ENCODE measurements at places on chromosomes 7 and 10. TPM values are rescaled to one million over a fixed set of nuclear protein-coding genes. Genes with fewer than 3 reads are reported as not detected.
A peak's percentile ranks its signal among the peaks of the same experiment; 100 is the strongest.

Gene FGFBP3
- 1.5 TPM for total RNA-seq

Gene ZNF503
- total RNA-seq = 0.26 TPM

Gene PLPP4
- total RNA-seq = not detected

Gene ITIH5
- not detected for total RNA-seq

Gene NEUROG3
- total RNA-seq = not detected

Gene CLRN3
- total RNA-seq = not detected

Gene HKDC1
- 1.4 TPM for total RNA-seq

Gene PON1
- total RNA-seq = not detected

Gene NPFFR1
- not detected for total RNA-seq

Gene C10orf67
- not detected for total RNA-seq

Gene LLCFC1
- total RNA-seq = not detected

DNA sequence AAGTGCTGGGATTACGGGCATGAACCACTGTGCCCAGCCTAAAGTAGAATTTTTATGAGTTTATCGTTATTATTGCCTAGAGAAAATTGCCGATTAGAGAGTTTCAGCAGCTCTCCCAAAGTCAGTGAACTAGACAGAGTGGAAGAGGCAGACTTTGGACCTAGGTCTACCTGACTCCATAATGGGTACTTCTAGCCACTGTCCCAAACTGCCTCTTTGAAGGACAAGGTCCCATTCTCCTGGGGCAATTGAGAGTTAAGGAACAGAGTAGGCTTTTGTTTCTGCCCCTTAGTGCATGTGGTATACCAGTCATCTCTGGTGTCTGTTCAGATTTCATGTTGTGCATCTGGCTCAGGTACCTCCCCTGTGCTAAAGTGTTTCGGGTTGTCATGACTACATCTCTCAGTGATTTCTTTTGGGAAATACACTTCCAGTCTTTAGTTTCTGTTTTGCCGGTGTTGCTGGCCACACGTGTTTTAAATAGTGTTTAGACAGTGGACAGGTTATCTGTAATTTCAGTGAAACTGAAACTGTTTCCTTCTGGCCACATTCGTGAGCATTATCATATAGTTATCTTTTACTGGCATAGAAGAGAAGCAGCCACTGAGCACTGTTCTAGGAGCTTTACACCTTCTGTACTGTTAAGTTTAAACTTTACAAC lies 4.7 kb downstream of the TMEM236 start:
- no peak for DNase-seq

GRCh38 chr7:158395780-158396278 lies 191.8 kb downstream of the PTPRN2 start:
- DNase-seq = no peak

DNA sequence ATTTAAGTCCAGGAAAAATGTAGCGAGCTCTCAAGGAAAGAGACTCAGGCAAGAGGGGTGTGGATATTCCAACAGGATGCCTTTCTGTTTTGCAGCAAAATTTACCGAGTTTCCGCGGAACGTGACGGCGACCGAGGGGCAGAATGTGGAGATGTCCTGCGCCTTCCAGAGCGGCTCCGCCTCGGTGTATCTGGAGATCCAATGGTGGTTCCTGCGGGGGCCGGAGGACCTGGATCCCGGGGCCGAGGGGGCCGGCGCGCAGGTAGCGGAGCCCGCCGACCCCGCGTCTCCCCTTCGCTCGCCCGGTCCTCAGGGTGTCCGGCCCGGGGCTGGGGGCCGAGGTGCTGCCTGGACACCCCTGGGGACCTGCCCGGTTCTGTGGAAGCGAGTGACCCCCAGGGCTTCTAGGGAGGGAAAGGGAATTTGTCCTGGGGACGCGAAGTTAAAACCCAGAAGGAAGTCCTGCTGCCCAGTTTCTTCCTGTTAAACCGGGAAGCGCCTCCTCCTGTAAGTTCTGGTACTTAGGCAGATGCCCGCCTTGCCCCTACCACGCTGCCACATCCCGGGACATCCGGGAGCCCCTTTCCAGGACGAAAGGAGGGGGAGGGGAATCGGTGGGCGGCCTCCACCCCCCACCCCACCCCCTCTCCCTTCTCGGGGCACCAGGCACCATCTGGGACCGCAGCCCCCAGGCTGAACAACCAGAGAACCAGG lies 2.5 kb downstream of the VSTM2A start:
- no peak for DNase-seq

- DNase-seq = no peak
Observed at GRCh38 chr7:101912716-101913110, 95.3 kb downstream of the CUX1 start.

- DNase-seq = no peak
Observed at GRCh38 chr7:151080067-151080521, 515 bp downstream of the FASTK start.

DNA sequence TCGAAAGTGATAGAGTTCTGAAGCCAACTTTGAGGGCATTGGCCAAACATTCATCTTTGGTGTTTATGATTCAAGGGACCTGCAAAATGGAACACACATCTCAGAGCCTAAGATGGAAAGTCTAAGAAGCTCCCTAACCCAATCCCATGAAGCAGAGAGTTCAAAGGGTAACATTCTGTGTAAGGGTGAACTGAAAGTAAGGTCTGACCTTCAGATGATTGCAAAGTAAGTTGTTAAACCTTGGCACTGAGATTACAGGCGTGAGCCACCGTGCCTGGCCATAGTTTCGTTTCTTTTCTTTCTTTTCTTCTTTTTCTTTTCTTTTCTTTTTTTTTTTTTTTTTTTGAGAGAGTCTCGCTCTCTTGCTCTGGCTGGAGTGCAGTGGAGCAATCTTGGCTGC lies 2.2 kb downstream of the ZNF212 start:
- DNase-seq = no peak

- DNase-seq = no peak
Observed at GRCh38 chr7:157267956-157268355, 68.8 kb upstream of the DNAJB6 start.

- DNase-seq = no peak
Observed at GRCh38 chr7:43750016-43750887, 8.2 kb upstream of the BLVRA start.

GRCh38 chr10:127003032-127003685 lies 97.9 kb downstream of the DOCK1 start:
- DNase-seq = no peak

- DNase-seq = no peak
Observed at GRCh38 chr10:132665946-132666704, 119.8 kb downstream of the NKX6-2 start.

DNA sequence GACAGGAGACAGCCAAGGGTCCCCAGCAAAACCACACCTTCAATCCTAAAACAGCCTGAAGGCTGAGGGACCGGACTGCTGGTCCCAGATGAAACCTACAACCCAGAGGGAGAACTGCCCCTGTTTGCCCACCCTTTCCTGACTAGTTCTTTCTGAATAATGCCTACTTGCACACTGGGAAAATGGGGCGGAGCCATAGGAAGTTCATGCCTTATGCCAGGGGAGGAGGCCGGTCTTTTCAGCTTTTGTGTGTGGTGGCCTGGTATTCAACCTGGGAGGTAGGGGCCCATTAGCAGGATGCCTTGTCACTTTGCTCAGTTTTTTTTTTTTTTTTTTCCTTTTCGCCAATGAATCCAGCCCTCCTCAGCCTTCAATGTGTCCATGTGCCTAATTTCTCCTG lies 20.7 kb downstream of the TOMM7 start:
- DNase-seq = no peak

- DNase-seq = no peak
Observed at GRCh38 chr7:69429911-69430383, 168.3 kb upstream of the AUTS2 start.

- DNase-seq = peak; percentile 70
Observed at GRCh38 chr7:151632750-151633515, 113.2 kb upstream of the RHEB start.
